ENCODE measurements at places on chromosomes 7 and 10.

DNA sequence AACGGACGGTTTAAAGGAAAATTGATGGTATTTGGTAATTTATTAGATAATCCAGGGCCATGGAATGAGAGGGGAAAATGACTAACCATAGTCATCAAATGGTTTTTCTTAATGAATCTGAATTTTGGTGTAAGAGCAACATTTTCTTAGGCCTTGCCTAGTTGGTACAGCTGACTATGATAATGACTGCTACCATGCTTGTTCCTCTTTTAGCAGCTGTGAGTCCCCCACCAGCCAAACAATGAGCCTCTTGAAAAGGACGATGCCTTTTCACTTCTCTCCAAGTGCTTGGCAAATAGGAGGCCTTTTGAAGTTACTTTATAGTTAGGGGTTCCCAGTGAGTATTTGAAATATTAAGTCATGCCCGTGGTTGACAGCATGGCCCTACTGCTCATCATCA, 53.0 kb downstream of the TRUB1 start:
- DNase-seq = no peak

- no peak for DNase-seq
Measured at GRCh38 chr10:62059217-62059920, 157.9 kb downstream of the ARID5B start.

GRCh38 chr10:128149267-128150014, 23.2 kb upstream of the MKI67 start:
- no peak for DNase-seq

- DNase-seq = no peak
Measured at GRCh38 chr7:90668992-90669391, 72.9 kb downstream of the CDK14 start.

GRCh38 chr7:133059263-133059662, 22.6 kb downstream of the CHCHD3 start:
- no peak for DNase-seq

GRCh38 chr10:129360046-129360445, 107.0 kb upstream of the MGMT start:
- DNase-seq = no peak

DNA sequence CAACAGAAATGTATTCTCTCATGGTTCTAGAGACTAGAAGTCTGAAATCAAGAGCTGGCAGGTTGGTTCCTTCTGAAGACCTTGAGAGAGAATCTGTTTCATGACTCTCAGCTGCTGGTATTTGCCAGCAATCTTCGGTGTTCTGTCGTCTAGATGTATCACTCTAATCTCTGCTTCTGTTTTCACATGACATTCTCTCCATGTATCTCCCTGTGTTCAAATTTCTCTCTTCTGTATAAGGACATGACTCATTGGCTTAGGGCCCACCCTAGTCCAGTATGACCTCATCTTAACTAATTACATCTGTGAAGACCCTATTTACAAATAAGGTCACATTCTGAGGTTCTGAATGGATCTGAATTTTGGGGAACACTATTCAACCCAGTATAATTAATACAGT, 82.3 kb downstream of the ANKRD7 start:
- DNase-seq = no peak

DNA sequence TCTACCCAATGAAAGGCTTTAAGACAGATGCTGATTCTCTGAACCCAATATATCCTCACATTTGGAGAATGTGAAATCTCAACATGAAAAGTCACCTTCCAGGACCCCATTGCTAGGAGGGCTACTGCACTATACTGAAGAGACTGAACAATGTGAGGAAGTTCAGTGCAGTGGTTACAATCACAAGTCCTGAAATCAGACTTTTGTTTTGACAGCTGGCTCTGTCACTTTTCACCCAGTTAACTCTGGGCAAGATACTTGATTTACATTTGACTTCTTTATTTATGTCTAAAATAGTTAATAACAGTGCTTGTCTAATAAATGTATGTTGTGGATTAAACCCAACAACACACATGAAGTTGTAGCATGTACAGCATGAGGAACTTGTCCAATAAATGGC, 14.8 kb upstream of the VWDE start:
- DNase-seq = no peak

DNA sequence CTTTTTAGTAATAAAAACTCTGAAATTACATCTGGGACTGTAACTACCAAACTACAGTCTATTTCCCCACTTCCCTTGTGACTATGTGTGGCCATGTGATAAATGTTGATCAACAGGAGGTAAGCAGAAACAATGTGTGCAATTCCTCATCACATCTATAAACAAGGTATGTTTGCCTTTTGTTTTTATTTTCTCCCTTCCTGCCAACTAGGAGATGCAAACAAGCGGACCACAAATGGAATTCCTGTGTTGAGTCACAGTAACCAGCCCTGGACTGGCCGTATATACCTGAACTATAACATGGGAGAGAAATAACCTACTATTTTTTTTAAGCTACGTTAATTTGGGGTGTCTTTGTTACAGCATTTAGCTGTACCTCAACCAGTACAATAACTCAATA, 52.5 kb downstream of the SCRN1 start:
- DNase-seq = no peak

- DNase-seq = no peak
Measured at GRCh38 chr10:6669269-6669859, 89.3 kb upstream of the PRKCQ start.

- DNase-seq = no peak
Measured at GRCh38 chr7:124457841-124458240, 307.8 kb downstream of the GPR37 start.

DNA sequence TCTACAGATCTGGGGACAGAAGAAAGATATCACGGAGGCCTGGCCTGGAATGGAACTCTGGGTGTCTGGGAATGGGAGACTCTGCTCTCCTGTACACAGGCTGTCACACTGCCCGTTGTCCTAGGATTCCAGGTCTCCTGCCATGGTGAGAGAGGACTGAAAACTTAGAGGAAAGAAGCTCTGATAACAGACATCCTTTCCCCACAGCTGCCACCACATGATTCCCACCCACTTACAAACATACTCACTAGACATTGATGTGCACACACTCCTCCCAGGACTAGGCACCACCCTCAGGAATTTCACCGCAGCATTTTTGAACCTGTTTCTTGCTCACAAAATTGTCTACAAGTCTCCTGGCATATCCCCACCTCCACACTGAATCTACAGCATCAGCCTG, 5.7 kb downstream of the ZNF92 start:
- DNase-seq = no peak

- DNase-seq = no peak
Measured at GRCh38 chr7:139341776-139342226, 664 bp downstream of the FMC1 start.

DNA sequence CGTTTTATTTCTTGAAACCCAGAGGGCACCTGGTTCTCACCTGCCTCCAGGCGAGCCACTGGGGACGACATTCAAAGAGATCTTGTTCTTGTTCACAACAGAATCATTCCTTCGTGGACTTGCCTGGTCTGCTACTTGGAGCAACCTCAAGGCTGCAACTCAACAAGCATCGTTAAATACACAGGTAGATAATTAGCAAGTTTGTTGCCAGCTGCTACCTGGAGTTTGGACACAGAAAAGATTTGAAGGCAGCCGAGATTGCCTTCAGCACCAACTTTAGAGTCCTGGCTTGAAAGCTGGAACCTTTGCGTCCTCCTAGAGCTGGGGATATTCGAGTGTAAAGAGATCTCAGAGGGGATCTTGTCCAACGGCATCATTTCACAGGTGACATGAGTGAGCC, 89.6 kb upstream of the C7orf33 start:
- DNase-seq = no peak

DNA sequence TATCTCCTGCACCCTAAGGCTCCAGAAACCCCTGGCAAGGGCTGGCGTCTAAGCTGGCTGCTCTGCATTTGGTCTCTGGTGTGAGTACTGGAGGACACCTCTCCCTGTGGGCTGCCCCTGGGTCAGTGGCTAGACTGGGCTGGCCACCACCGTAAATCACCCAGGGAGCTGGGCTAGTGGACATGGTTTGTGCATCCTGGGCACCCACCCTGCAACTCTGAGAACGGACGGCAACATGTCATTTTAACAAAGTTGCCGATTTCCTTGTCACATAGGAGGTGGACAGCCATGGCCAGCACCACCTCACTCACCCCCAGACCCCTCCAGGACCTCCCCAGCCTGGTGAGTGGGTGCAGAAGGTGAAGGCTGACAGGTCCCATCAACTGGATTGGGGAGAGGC, 26.8 kb upstream of the PCBD1 start:
- DNase-seq = no peak

DNA sequence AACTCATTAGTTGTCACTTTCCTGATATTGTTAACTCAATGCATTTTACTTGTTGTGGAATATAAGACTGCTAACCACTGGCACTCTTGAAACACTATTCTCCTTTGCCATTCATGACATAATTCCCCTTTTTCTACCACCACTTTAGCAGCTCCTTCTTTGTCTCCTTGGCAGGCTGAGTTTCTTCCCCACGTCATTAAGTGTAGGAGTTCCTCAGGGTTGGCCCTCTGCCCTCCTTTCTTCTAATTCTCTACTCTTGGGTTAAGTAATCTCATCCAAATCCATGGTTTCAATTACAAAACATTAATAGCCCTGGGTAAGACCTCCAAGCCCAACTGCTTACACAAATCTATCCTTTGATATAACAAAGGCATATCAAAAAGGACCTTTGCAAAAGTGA, 175.1 kb downstream of the HGF start:
- DNase-seq = no peak

- DNase-seq = no peak
Measured at GRCh38 chr10:12113627-12114026, 15.8 kb upstream of the SEC61A2 start.

DNA sequence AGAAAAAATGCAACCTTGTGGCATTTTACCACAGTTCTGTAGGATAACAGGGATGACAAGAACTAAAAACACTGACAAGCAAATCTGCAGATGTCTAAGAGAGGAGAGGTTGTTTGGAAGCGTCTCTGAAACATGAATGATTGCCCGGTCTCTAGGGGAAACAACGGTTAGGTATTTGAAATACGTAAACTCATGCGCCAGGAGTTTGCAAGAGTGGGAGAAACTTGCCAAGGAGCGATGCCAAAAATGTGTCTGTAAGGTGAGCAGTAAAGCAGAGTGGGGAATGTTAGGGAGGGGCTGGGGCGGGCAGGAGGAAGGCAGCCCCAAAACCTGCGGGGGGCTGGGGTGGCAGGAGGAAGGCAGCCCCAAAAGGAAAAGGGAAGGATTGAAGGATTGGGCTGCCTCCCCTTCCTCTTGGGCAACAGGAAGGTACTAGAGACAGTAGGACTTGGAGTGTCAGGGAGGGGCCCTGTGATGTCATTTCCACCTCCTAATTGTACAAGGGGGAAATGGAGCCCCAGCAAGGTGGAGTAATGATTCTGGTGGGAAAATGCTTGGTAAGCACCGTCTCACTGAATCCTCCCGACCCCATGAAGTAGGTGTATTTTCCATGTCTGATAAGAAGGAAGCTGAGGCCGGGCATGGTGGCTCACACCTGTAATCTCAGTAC, 33.2 kb upstream of the PLEKHA1 start:
- no peak for DNase-seq

GRCh38 chr10:73743327-73743904, 756 bp upstream of the SEC24C start:
- no peak for DNase-seq

DNA sequence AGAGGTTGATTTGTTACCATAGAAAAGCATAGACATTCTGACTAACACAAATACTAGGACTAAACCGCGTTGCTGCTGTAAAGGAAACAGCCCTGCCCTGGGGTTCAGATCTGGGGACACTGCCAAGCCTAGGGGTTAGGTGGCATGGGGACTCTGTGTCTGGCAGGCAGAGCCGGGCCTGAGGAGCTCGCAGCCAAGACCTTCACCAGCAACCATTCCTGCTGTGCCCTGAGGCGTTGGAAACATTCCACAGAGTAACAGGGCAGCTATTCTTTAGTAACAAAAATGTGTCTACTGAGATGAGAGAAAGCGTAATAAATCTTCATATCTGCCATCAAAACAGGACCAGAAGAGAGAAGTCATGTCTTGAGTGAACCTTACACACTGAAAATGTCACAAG, 280.5 kb downstream of the POM121L12 start:
- DNase-seq = no peak

DNA sequence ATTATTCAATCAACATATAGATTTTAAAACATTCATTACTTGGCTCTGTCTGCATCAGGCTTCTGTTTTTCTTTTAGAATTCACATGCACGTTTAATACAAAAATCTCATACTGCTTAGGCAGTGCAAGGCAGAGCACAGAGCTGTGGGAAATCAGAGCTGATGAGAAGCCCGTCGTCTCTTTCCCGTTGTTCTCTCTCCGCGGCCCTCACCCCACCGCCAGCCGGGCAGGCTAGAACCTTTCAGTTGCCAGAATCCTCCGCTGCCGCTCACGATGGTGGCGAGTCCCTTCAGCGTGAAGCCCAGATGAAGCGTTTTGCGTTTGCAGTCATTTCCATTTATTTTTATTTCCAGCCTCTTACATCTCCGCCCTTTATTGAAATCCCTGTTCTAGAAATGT, 648.2 kb downstream of the SDK1 start:
- DNase-seq = no peak

DNA sequence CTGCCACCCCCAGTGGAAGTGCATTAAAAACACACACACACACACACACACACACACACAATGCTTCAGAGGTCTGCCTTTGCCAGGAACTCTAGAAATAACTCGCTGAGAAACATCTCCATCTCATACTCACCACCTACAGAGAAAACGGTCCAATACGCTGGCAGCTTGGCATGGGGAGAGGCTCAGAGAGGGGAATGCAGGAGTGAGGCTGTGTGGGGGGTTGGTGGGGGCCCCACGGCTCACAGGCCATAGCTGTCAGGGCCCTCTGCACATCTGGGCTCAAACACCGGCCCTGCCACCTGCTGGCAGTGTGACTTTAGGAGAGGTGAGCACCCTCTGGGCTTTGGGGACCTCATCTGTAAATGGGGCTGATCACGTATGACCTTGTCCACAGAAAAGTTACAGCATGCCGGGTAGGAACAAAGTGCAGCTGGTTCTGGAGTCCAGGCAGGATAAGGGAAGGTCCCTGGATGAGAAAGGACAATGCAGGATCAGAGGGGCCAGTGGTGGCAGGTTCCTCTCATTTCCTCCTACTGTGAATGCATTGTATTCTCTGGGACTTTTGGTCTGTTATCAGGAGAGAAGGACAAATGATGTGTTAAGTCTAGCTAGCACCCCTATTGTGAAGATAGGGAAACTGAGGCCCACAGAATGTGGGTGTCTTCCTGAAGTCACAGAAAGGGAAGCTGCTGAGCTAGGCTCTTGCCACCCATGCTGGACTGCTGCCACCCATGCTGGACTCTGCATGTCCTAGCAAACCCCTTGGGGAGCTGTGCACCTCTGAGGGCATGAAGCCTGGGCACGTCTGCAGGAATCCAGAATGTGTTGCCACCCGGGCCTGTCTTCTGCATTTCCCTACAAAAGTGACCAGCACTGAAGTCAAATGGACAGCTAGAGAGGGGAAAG, 404.6 kb downstream of the RPS24 start:
- no peak for DNase-seq

GRCh38 chr10:106139915-106140314, 1024.6 kb downstream of the SORCS1 start:
- DNase-seq = no peak

- no peak for DNase-seq
Measured at GRCh38 chr7:121960678-121961077, 87.7 kb downstream of the PTPRZ1 start.

GRCh38 chr7:106421181-106421762, 136.5 kb upstream of the NAMPT start:
- DNase-seq = no peak

All from stimulated activated CD4-positive, alpha-beta T cell treated with anti-CD3 and anti-CD28 coated beads, Interleukin-1b, Interleukin-23, amount 100 ng/mL, for 4 hours (primary cell).